Kidney (tissue), 22 donors: ENCODE measurements at places on chromosomes 7 and 10.
A peak's percentile ranks its signal among the peaks of the same experiment; 100 is the strongest.

- no peak for DNase-seq
Observed at GRCh38 chr10:71247804-71248203, 35.4 kb downstream of the UNC5B start.

DNA sequence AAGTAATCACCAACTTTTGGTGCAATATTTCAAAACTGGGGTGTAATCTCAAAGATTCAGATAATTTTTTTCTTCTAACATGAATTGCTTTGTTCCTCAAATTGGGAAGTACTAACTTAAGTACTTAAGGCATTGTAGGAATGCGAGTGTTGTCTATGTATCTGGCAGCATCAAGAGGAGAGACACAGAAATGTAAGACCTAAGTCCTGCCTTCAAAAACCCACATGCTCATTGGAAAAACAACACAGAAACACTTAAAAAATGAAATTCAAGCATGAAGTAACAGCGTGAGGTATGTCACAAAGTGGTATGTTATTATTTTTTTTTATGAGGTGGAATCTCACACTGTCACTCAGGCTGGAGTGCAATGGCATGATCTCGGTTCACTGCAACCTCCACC is 288.5 kb downstream of the ZEB1 start:
- DNase-seq = no peak

DNA sequence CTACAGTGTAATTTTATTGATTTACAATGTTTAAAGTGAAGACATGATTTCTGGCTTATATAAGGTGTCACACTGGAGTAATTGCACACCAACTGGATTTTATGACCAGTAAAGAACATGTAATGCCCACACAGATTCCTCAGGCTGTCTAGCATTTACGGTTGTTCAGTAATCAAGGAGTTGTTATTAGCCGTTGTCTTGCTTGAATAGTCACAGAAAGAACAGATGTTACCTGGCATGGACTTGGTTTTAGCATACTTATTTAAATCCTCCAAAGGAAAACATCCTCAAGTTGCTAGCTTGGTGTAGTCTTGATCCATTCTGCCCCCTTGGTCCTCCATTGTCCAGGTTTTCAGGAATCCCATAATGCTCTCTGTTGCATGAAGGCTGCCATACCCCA is 65.8 kb downstream of the POU6F2 start:
- no peak for DNase-seq

GRCh38 chr7:52753855-52754254 is 281.6 kb upstream of the POM121L12 start:
- DNase-seq = no peak

DNA sequence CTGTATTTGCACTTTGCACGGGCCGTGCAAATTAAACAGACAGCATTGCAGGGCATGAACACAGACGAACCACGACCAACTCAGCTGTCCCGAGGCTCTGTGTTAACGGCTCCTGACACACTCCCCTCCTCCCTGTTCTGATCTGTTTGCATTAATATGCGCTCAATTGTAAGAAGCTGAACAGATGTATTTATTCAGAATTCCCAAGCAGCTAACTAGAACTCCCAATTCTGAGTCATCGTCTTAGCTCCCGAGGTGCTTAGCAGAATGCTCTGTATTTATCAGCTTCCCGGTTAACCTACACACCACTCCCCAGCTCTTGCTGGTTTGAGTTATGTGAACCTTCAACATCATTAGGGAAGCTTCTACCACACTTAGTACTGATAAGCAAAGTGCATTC is 286.4 kb downstream of the PTPRN2 start:
- no peak for DNase-seq

DNA sequence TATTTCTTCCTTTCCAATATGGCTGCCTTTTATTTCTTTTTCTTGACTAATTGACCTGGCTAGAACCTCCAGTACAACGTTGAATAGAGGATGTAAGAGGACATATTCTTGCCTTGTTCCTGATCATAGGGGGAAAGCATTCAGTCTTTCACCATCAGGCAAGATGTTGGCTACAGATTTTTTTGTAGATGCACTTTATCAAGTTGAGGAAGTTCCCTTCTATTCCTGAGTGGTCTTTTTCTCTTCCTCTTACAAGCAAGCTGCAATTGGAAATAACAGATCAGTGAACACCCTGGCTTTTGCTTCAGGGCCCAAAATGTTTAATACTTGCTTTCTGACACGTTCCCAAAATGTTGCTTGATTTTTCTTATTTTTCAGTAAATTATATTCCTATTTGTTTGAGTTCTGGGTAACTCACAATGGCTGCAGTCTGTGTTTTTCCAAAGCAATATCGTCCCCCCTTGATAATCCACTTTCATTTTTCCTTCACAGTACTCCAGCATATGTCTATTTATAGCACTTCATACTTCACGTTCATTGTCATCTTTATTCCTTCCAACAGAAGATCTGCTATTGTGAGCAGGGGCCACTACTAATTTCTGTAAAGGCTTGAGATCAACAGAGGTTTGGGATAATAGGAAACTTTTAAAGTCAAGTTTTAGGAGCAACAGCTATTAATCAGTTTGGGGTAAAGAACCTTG is 11.7 kb downstream of the CPEB3 start:
- DNase-seq = no peak

DNA sequence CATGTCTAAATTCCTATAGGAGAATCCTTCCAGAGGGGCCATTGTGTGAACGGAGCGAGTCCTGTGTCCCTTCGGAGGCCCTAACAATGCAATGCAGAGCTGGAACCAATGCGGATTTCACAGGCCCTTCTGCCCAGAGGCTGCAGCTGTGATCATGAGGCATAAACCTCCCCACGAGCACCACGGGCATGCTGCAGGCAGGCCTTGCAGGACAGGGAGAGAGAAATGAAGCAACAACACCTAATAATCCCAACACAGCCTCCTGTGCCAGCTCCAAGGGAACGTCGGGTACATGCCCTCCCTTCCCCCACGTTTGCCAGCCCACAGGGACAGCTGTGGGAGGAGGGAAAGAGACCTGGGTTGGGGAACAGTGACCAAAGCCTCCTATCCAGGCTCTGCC is 74.4 kb downstream of the TNS3 start:
- peak; percentile 55 for DNase-seq

DNA sequence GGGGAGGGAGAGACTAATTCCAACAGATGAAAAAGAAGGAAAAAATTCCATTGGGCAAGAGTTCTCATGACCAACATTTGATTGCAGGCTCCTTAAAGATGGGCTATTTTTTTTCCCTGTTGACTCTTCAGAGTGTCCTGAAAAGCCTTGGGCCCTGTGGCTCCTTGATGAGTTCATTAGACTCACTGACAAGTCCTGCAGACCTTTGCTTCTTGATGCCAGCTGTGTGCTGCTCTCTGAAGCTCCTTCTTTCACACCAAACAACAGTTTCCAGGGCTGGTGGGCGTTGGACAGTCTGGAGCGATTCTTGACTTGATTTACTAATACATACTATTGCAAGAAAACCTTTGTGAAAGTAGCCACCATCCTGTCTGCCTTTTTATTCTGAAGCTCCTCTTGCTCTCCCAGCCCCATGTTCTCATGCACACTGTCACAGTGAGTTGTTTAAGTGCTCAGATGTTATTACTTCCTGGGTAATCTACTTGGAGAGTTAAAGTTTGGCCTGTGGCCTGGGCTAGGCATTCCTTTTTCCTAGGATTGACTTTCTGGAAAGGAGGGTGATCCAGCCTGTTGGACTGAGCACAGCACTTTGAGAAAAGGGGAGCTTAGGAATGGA is 250.3 kb downstream of the PTEN start:
- no peak for DNase-seq

- DNase-seq = no peak
Observed at GRCh38 chr10:22053048-22053447, 49.5 kb upstream of the DNAJC1 start.

GRCh38 chr10:15486404-15486803 is 115.3 kb upstream of the FAM171A1 start:
- no peak for DNase-seq

DNA sequence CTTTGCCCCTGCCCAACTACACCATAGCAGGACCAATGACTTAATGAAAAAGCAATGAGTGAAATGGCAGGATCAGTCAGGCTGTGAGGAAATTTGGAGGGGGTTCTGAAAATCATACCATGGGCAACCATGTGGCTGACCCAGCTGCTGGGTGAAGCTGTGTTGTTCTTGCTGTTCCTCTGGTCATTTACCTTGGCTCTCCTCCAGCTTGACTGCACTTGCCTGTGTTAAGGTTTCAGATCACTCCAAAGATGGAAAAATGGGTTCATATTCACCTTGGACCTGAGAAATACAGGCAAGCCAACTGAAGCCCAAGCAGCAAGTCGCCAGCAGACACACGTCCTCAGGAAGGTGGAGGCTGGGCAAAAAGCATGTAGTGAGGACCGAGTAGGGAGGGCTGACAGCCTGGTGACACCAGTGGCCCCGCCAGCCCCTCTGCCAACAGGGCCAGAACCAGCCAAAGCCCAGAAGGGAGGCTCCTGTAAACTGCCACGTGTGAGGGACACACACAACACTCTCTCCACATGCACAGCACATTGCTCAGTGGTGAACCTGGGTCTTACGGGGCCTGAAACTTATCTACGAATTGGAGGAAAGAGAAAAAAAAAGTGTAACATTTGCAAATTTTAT is 40.1 kb downstream of the PARP12 start:
- no peak for DNase-seq

GRCh38 chr7:69889338-69889975 is 291.2 kb downstream of the AUTS2 start:
- no peak for DNase-seq

DNA sequence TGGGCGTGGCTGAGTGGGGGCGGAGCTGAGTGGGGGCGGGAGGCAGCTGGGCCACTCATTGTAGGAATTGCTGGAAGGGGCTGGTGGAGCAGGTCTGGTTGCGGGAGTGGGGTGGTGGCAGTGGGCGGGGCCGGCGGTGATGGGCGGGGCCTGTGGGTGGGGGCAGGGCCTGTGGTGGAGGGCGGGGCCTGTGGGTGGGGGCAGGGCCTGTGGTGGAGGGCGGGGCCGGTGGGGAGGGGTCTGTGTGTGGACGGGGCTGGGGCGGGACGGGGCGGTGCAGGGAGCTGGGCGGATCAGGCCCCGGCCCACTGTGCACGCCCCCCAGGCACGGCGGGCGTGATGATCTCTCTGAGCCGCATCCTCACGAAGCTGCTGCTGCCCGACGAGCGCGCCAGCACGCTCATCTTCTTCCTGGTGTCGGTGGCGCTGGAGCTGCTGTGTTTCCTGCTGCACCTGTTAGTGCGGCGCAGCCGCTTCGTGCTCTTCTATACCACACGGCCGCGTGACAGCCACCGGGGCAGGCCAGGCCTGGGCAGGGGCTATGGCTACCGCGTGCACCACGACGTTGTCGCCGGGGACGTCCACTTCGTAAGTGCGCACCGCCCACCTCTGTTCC is 14.0 kb downstream of the SLC29A4 start:
- peak; percentile 49 for DNase-seq

DNA sequence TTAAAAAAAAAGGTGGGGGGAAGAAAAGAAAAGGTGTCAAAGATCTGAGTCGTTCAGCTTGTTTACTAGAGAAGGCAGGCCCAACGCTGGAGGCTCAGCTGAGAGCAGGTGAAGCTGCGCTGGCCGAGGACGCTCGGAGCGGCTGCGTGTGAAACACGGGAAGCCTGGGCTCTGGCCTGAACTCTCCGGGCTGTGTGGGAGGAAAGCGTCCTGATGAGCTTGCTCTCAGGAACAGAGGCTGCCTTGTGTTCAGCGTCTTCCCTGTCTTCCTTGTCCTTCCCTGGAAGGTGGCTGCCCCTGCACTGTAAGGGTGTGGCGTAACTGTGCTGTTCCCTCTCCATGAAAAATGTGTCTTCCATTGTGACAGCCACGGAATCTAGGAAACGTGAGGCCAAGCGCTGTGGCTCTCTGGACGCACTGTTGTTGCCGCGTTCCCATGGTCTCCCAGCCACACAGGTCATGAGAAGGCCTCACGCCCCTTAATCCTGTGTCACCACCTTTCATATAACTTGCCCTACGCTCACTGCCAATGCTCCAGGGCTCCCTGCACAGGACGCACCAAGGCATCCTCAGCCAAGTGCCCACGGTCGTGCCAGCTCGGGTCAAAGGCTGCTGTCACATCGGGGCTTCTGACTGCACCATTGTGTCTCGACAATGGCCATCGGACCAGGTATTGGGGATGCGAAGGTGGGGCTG is 15.8 kb downstream of the IL15RA start:
- peak; percentile 33 for DNase-seq

- no peak for DNase-seq
Observed at GRCh38 chr7:67947646-67948045, 951.0 kb downstream of the TYW1 start.

GRCh38 chr10:74150204-74150989 is at the start of gene AP3M1:
TSS of gene AP3M1 (minus strand) at chr10:74150828. CDS start at chr10:74138379, 12,449 bp downstream.
- peak; percentile 93 for DNase-seq

GRCh38 chr10:133237588-133238465 is at the start of gene VENTX:
TSS of gene VENTX (plus strand) at chr10:133237855. CDS start at chr10:133237915, 60 bp downstream.
- DNase-seq = no peak

GRCh38 chr7:38368191-38368605 is 94.8 kb upstream of the TARP start:
- DNase-seq = peak; percentile 67

DNA sequence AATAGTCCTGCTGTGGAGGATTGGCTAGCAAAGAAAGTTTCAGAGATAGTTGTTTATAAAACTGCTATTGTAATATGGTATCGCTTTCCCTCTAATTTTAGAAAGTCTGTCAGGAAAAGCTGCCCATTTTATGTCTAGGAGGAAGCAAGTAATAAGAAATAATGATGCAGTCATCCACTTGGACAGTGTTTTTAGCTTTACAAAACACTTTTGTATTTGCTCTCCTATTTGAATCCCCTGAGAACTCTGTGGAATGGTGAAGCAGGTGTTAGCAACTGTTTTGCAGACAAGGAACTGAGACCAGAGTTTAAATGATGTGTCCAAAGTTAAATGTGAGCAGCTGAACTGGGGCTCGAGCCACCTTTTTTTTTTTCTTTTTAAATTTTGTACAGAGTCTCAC is 455.8 kb downstream of the XPNPEP1 start:
- no peak for DNase-seq

DNA sequence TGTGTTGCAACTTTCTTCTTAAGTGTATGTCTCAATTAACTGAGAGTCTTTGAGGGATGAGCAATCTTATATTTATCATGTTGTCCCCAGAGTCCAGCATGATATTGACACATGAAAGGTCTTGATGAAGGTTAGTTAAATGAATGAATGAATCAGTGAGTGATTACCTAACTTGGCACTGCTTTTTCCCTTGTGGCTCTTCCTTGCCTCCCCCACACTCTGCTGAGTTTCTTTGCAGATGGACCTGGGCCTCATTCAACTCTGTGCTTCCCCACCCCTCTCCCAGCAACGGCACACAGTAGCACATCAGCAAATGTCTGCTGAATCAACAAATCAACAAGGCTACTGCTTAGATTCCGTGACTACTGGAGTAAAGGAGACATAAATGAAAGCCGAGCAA is 235.1 kb upstream of the CXCL12 start:
- DNase-seq = peak; percentile 7

- no peak for DNase-seq
Observed at GRCh38 chr7:35355199-35355598, 101.3 kb upstream of the TBX20 start.
